Activated CD4-positive, alpha-beta memory T cell treated with anti-CD3 and anti-CD28 coated beads, Interleukin-2, amount 10 ng/mL, durations not matched to agents 7 days and 5 days (primary cell): ENCODE measurements at places on chromosomes 4 and X. TPM values are rescaled to one million over a fixed set of nuclear protein-coding genes. Genes with fewer than 3 reads are reported as not detected.

PAGE2B gene
- total RNA-seq, result not detected

ATP1B4 gene
- not detected for total RNA-seq

SULT1B1 gene
- total RNA-seq, result 3.9 TPM

PPARGC1A gene
- total RNA-seq, result not detected

BEX2 gene
- 9.3 TPM for total RNA-seq

AFM gene
- total RNA-seq, result not detected

VCX2 gene
- total RNA-seq, result not detected

GPR82 gene
- not detected for total RNA-seq

CASP3 gene
- total RNA-seq, result 77.1 TPM

NIPAL1 gene
- 0.60 TPM for total RNA-seq

AMOT gene
- 0.28 TPM for total RNA-seq

MAGED4B gene
- 2.6 TPM for total RNA-seq

SYP gene
- 1.2 TPM for total RNA-seq

FATE1 gene
- total RNA-seq, result not detected

BRS3 gene
- not detected for total RNA-seq

NOX1 gene
- total RNA-seq, result not detected
